ENCODE measurements at places on chromosomes 12 and 14.
A peak's percentile ranks its signal among the peaks of the same experiment; 100 is the strongest.

- DNase-seq: no peak
These were observed 96.1 kb downstream of the EML1 start for GRCh38 chr14:99889268-99889667.

DNA sequence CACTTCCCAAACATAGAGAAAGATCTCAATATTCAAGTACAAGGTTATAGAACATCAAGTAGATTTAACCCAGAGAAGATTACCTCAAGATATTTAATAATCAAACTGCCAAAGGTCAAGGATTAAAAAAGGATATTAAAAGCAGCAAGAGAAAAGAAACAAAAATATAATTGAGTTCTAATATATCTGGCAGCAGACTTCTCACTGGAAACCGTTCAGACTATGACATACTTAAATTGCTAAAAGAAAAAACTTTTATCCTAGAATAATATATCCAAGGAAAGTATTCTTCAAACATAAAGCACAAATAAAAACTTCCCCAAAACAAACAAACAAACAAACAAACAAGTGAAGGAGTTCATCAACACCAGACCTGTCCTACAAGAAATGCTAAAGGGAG, 92.4 kb downstream of the FSCB start:
- no peak for DNase-seq

DNA sequence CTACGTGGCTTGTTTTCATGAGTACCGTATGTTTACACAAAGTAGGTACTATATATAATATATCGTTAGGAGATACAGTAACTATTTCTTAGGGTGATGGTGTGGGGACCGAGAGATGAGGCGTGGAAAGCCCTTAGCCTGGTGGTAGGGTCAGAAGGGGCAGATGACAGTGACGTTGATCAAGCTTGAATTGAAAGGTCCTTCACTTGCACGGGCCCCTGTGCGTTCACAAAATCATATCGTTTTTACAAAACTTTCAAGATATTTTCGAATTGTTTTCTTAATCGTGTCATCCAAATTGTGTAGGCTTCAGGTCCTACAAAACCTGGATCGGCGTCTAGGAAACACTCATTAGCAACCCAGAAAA, 881 bp upstream of the SOS2 start:
- no peak for DNase-seq

DNA sequence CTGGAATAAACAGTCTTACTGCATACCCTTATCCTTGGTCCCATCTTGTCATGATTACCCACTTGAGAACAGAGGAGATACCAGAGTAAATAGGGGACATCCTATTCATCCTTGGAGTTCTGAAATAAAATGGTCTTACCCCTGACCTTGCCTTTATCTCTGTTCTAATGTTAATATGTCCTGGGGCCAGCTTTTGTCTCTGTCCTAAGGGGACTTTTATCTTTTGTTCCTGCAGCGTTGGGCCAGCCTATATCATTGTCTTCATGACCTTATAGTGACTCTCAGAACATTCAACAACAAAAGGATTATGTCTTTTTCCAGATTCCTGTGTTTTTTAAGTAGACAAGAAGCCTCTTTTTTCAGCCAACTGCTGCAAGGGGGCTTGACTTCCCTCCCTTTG, 1057.5 kb downstream of the LRFN5 start:
- no peak for DNase-seq

GRCh38 chr12:68393417-68393816, 61.3 kb upstream of the MDM1 start:
- no peak for DNase-seq

DNA sequence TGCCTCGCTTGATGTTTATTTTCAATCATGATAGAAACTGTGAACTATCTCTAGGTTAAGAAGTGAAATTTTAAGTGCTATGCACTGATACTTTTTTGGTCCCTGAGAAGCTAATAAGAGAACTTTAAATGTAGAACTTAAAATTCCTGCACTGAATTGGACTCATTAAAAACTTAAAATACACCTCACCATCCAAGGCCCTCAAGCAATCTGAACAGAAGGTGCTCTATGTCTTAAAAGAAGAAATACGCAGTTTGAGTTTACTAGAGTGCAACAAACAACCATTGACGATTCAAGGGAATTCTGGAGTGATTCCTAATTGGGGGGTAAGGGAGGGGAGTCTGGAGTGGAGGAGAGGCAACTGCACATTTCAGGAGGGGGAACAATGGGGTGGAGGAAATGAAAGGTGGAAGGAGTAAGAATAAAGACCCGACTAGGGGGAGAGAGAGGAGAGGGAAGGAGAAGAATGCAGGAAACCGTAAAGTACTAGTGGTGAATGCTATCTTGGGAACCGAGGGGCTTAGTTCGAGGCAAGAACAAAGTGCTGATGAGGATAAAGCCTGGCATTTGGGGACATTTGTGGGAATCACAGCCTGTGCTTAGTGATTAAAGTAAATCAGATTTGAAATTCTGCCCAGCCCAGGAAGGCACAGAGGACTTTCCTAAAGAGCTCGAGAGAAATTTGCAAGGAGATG, 389.7 kb downstream of the AACS start:
- DNase-seq: no peak

GRCh38 chr14:68571114-68571591, 221.7 kb downstream of the ZFP36L1 start:
- DNase-seq: no peak

DNA sequence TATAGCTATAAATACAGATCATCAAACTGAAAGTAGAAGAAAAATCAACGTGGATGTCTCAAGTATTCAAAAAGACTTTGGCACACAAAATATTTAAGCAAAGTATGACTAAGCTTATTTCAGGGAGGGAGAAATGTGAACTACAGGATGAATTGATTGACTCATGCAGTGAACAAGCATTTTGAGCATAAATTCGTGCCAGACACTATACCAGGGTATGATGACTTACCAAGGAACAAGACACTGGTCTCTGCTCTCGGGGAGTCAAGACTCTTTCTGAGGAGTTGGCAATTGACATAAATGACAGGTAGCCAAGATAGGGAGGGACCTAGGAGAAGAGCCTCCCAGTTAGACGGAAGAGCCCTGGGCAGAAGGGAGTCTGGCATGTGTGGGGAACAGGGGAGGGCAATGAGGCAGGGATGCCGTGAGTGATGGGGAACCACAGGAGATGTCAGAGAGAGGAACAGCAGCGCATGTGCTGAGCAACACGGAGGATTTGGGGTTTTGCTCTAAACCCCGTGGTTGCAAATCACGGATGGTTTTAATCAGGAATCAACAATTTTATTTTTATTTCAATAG, 115.2 kb downstream of the TMEM132D start:
- DNase-seq: no peak

GRCh38 chr12:48826209-48826855, 8.0 kb downstream of the CACNB3 start:
- DNase-seq: no peak

DNA sequence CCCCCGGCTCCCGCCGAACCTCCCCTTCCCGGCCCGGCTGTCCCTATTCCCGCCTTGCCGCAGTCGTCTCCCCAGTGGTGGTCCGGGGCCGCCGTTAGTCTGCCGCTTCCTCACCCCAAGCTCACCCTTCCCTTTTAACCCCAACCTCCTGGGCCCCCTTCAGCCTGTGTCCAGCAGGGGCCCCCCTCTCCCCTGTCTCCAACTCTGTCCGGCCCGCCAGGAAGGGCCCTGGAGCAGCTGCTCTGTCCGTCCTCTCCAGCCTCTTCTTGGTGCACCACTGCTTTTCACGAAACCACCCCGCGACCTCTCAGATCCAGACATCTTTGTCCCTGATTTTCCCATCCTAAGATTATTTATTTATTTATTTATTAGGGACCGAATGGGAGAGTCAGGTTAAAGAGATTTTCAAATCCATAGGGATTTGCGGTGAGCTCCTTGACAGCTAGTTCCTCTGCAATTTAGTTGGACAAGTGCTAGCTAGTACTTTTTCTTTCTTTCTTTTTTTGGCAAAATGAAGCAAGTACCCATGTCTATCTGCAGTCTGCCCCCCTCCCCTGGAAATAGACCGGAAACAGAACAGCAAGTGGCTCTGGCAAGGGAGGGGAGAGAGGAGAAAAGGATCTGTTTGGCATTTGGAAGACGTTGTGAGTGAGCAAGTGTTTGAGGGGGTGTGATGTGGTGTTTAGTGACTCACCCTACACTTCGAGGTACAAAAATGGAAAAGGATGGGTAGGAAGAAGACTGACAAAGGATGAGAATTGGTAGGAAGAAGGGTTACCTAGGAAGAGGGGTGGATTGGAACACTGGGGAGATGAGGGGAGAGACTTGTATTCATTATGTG, 632 bp downstream of the UBR7 start:
- DNase-seq: peak; percentile 65

DNA sequence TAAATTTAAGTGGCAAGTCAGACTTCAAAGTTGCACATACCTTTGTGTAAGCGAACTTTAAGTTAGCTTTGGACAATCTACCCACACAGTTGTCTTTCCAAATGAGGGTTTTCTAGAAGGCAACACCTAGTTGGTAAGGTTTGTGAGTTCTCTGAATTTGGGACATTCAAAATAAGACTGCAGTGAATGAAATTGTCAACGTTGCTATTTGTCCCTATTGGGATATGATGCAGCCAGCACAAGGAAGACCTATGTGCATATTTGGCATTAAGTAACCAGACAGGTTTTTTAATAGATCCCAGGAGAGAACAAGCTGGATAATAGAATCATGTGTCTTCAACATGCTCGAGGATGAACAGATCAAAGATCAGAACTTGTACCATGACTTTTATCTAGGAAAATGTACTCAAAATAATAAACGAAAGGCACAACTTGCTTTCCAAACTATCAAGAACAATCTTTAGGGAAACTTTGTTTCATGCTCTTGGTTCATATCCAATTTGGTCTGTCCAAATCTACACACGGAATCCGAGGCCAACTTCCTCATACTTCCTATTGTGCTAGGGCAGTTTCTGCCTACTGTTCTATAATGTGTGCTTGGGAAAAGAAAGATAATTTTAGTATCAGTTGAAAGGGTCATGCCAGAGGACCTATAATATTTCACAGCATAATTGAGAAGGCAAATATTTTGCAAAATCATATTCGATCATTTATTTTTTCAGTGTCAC, 284.2 kb upstream of the SOX5 start:
- DNase-seq: no peak

- DNase-seq: no peak
These were observed 362.6 kb upstream of the CLEC14A start for GRCh38 chr14:38618514-38618913.

- no peak for DNase-seq
These were observed 5.1 kb downstream of the BCL7A start for GRCh38 chr12:122026706-122027333.

- no peak for DNase-seq
These were observed 147.9 kb upstream of the MYL2 start for GRCh38 chr12:111068290-111068689.

- DNase-seq: peak; percentile 51
These were observed 456.7 kb upstream of the SEL1L start for GRCh38 chr14:81990312-81990761.

All from NCI-H460 (cell line).